ENCODE measurements at places on chromosomes 3 and 15.

DNA sequence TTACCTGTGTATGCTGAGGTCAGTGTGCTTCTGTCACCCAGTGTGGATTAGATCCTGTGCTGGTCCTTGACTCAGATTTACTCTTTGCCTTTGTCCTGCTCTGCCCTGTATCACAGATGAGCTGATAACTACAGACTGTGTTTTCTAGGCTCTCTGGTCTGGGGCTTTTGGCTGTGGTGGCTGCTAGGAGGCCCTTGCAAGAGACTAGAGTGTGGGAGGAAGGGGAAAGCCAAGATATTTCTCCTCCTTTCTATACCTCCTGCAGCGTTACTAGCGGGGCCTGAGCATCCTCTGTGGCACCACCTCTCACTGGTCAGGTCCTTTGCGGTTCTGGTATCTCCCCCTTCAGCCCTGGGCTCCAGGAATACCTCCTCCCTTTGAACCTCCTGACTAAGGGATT is 282.3 kb upstream of the TBC1D5 start:
- DNase-seq, result no peak

GRCh38 chr3:133506215-133506901 is 67.1 kb upstream of the CDV3 start:
- no peak for DNase-seq

GRCh38 chr3:151034303-151034702 is 51.2 kb upstream of the MED12L start:
- DNase-seq, result no peak

DNA sequence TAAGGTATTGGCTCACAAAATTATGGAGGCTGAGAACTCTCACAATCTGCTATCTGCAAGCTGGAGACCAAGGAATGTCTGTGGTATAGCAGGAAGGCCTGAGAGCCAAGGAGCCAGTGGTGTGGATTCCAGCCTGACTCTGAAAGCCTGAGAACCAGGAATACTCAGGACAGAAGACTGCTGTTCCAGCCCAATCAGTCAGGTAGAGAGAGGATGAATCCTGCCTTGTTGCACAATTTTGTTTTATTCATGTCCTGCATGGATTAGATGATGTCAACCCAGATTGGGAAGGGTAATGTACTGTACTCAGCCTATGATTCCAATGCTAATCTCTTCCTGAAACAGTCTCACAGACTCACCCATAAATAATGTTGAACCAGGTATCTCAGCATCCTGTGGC is 312.4 kb upstream of the KCNMB2 start:
- DNase-seq, result no peak

DNA sequence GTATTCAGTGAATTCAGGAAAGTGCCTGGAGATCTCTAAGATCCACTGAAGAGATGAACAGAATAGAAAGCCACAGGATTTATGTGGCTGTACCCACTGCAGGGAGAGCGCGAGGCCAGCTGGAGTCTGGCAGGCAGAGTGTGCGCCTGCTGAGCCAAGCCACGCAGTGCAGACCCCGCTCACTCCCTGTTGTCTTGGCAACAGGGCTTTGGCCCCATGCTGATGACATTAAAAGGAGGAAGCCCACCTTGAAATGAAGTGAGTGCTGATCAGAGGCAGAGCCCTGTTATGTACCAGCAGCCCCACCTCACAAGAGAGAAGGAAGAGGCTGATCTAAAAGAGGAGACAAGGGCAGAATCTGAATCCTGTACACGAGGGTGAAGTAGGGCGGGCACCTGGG is 36.7 kb downstream of the PXYLP1 start:
- no peak for DNase-seq

Data from CMK (cell line).